ENCODE measurements at places on chromosomes 7 and 10. TPM values are rescaled to one million over a fixed set of nuclear protein-coding genes. Genes with fewer than 3 reads are reported as not detected.

NEUROG3 gene
- not detected for total RNA-seq

VWDE gene
- not detected for total RNA-seq

FEZF1 gene
- not detected for total RNA-seq

LRIT1 gene
- not detected for total RNA-seq

LRRD1 gene
- total RNA-seq: not detected

KBTBD2 gene
- total RNA-seq: 31.1 TPM

DPP6 gene
- not detected for total RNA-seq

SPRN gene
- total RNA-seq: 0.76 TPM

UPK3B gene
- 0.11 TPM for total RNA-seq

DNA sequence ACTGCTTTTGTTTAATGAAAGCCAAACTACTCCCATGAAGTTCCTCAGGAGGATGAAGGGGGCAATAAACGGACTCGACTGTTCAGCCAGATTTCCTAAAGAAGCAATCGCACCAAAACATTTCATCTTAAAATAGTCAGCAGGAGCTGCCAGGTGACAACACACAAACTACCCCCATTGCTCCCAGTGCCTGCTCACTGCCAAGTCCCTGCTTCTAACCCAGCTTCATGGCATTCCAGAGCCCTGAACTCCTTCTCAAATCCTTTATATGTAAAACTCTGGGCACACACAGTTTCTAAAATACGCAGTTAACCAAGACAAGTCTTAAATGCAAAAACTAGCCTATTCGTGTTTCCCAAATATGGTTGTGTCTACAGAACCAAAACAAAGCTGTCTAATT, 110.0 kb downstream of the SORBS1 start:
- DNase-seq: no peak

GRCh38 chr7:129144095-129144833, at the start of gene TSPAN33:
Gene TSPAN33, plus strand, starts transcription at chr7:129144707. Its CDS starts 274 bp downstream, at chr7:129144981.
- peak; percentile 83 for DNase-seq

GRCh38 chr7:132113536-132114371, 462.5 kb downstream of the PLXNA4 start:
- DNase-seq: no peak

- DNase-seq: peak; percentile 24
Measured at GRCh38 chr7:40490603-40490924, 355.8 kb downstream of the SUGCT start.

DNA sequence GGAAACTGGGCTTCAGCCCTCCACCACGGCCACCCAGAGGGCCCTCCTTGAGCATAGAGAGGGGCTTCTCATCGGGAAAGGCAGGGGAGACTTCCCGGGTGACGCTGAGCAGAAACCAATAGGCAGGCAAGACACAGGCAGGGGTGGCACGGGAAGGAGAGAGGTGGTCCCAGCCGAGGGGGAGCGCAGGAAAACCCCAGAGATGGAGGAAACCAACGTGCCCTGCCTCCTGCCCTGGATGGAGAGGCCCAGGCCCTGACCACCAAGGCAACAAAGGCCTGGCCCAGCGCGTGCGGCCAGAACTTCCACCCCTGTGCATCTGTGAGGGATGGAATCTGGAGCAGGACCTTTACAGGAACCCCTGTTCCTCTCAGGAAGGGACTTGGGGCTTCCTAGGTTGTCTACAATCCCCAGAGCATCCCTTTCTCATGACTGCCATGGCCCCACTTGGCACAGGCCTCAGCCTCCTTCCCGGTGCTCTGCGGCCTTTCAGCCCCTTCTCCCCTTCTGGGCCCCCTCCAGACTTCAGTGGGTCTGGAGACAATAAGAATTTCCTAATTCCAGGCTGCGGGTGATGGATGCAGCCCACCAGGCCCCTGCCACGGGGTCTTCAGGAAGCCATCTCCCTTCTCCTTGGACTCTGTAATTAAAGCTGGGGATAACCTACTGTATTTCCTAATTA, 137.0 kb upstream of the RET start:
- no peak for DNase-seq

DNA sequence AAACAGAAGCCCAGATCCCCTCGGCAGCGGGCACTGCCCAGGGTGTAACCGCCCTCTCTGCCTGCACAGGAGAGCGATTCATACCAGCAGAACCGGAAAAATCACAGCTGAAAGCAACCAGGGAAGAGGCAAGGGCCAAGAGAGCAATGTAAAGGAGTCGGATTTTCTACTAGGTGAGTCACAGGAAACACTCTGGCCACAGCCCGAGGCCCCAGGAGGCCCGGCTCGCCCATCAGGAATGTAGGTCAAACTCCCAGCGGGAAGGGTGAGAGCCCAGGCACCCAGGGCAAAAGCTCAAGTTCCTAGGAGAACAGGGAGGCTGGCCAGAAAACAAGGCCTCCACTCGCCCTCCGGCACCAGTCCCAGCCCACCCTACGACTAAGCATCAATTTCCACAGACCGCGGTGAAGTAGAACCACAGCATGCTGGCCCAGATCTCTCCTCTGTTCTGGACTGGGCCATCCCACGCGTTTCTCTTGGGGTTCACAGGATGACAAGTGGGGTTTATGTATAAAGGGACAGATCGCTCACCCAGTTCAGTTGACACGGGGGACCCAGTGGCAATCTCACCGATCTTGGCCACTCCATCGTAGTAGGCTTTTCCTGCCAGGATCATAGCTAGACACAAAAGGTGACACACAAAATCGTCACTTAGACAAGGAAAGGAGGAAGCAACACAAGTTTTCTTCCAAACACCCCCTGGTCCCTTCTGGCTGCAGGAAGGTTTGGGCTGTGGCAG, 46.2 kb downstream of the BAIAP2L1 start:
- DNase-seq: peak; percentile 92

GRCh38 chr10:71334221-71334791, 15.2 kb downstream of the SLC29A3 start:
- DNase-seq: no peak

DNA sequence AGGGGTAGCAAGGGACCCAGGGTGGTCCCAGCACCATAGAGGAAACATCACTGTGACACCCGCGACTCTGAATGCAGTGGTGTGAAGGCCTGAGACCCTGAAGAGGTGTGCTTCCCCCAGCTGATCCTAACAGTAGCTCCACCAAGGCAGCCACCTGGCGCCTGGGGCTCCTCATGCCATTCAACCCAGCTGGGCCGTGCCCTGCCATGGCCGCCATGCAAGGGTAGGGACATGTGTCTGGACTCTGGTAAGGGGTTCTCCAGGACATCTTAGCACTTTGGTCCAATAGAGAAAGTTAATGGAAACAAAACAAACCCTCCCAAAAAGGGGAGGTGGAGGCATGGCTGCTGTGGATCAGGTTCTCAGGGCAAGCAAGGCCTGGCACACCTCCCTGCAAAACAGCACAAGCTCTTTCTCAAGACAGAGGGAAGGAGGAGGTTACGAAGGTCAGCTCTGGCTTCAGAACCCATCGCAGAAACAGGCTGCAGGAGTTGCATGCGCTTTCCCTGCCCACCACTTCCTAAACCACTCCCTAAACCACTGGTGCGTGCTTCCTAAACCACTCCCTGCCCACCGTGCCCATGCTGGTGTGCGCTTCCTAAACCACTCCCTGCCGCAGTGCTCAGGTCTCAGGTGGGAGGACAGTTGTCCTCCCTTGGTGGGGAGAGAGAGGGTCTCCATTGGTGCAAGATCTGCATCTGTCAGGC, 108.7 kb downstream of the LARP4B start:
- no peak for DNase-seq

- no peak for DNase-seq
Measured at GRCh38 chr7:5467645-5468044, 44.0 kb upstream of the TNRC18 start.

- DNase-seq: peak; percentile 48
Measured at GRCh38 chr7:150356265-150356897, 12.2 kb upstream of the REPIN1 start.

DNA sequence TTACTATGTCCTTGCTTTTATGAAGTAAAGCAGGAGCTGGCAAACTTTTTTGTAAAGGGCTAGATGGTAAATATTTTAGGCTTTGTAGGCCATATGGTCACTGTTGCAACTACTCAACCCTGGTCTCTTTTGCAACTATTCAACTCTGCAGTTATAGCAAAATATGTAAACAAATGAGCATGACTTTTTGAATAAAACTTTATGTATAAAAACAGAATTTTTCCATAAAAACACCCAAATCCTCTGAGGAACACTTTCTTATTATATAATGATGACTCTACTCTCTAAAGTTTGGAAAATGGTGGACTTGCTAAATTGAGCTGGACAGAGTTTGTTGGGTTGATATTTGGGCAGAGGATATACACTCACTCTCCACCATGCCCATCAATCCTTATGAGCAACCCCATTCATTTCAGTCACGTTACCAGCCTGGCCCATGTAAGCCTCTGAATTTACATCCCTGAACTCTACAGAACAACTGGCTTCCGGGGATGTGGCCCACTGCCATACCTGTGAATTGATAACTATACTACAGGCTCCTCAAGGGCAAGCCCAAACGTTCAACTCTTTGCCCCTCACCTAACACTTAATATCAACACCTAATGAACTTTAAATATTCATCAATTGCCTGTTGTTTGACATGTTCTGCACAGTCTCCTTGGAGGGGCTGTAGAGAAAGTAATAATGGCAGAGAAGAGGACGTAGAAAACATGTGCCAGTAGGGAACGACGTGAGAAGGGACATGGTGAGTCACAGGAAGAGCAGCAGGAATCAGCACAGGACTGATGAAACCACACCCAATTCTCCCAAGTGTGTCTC, 37.6 kb downstream of the SGMS1 start:
- peak; percentile 88 for DNase-seq

GRCh38 chr10:21506351-21506750, 19.1 kb downstream of the SKIDA1 start:
- no peak for DNase-seq

GRCh38 chr7:1752771-1753563, 82.9 kb downstream of the ELFN1 start:
- DNase-seq: no peak

DNA sequence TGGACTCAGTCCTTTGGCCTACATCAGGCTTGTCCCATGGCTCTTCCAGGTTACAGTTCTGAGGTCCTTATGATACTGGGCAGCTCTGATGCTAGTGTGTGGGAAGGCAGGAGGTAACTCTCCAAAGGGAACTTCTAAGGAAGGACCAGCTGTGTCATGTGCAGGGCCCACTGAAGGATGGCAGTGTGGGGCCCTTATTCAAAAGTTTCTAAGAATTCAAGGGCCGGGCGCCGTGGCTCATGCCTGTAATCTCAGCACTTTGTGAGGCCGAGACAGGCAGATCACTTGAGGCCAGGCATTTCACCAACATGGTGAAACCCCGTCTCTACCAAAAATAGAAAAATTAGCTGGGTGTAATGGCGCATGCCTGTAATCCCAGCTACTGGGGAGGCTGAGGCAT, 254.2 kb upstream of the HABP2 start:
- no peak for DNase-seq

DNA sequence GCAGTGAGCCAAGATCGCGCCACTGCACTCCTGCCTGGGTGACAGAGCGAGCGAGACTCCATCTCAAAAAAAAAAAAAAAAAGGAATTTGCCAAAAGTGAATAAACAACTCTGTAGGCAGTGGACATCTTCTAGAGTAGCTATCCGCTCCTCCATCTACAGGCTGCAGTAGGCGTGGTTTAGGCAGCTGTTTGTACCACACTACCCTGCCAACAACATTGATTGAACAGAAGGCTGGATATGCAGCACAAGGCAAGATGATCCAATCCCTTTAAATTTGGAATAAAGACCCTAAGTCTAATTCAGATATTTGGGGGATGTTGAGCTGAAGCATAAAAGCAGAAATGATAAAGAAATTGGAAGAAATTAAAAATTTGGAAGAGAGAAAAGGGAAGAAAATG, 141.6 kb downstream of the TES start:
- no peak for DNase-seq

DNA sequence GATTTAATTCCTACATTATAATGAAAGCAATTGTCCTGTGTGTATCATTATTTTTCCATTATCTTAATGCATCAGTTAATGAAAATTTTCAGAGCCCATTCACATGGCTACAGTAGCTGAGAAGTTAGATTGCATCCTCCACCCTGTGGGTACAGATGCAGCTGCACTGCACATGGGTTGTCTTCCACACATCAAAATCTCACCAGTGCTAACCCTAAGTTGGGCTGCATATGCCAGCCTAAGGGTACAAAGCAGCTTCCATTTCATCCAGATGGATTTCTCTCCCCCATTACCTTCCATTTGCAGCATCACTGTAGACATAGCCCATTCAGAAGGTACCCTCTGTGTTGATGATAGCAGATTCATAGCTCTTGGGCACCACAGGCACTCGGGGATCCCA, 74.7 kb upstream of the WDR11 start:
- DNase-seq: no peak

DNA sequence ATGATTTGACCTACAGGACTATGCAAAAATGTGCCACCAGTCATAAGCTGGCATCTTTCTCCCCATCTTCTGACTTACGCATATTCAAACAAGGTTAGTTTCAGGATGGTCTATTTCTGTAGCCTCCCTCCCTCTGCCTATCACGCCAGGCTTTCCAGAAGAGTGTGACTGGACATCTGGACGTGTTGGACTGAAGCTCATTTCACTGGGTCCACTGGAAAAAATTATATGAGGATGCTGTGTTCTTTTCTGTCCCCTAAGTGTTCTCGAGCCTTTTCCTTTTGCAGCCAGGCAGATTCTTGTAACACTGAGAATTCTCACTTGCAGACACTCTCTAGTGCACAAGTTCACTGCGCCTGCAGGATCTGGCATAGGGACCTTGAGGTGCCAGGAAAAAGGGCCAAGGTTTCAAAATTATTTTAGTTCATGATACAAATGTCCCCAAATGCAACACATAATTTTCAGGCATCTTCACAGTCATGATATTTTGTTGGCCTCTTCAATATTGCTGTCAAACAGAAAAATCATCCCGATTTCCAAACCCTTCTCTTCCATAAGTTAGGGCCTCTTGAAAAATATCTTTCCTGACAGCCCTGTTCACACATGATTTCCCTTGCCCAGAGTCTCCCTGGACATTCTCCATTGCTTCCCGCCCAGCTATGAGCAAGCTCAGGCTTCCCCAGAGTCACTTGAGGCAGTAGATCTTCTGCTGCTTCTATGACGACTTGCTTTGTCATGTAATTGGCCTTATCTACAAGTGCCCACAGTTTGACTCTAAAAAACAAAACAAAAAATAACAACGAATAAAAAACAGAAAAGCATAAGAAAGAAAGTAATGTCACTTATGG, 170.4 kb downstream of the BMPER start:
- peak; percentile 92 for DNase-seq

Measured in GM23248 (cell line).